ENCODE measurements at places on chromosomes 2 and 18.
A peak's percentile ranks its signal among the peaks of the same experiment; 100 is the strongest.

GRCh38 chr2:190413421-190413820, 5.3 kb downstream of the MFSD6 start:
- DNase-seq = no peak

GRCh38 chr2:33430856-33431255, 45.6 kb upstream of the RASGRP3 start:
- DNase-seq = no peak

GRCh38 chr2:231688719-231689118, 19.6 kb upstream of the PTMA start:
- DNase-seq = no peak

DNA sequence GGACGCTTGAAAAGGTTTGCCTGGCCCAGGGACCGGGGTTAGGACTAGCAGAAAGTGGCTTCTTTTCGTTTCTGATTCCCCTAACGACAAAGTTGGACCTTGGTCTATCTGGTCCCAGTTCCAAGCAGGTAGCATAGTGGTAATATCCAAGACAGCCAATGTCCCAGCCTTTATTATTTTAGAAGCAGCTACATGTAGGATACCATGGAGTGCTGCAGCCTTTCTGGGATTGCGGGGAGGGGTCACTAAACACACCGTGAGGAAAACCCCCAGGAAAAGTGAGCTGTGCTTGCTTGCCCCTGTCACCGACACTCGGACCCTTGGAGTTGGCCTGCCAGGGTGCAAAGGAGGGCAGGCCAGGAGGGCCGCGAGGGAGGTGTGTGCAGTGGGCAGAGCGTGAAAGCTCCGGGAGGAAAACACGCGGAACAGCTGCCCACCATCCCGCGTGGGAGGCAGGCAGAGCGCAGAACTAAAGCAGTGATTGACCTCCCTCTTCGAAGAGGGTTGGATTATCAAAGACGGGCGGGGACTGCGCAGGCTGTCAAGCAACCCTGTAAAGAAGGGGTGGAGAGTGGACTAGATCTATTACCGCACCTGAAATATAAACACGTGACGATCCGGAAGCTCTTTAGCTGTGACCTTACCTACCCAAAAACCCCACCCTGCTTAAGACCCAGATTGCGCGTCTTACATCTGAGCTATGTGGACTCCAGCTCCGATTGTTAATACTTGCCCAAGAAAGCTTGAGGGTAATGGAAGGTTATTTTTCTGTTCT, 624 bp upstream of the MAP4K3 start:
- peak; percentile 58 for DNase-seq

- DNase-seq = no peak
Measured at GRCh38 chr2:73172963-73173362, 29.4 kb upstream of the NOTO start.

DNA sequence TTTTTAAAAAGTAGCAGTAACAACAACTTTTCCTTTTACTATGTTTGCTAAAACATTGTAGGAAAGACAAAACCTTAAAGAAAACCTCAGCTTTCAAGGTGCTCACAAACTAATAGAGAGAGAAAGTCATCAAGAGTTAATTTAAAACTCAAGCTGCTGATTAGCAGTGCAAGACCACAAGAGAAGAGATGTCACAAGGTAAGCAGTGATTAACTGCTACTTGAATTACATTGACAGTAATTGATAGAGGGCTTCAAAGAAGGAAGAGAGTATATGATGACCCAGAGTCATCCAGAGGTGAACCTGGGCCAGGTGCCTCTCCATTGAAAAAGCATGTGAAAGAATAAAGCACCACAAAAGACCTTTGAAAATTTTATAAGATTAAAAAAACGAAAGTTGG, 939.6 kb upstream of the CNTNAP5 start:
- no peak for DNase-seq

DNA sequence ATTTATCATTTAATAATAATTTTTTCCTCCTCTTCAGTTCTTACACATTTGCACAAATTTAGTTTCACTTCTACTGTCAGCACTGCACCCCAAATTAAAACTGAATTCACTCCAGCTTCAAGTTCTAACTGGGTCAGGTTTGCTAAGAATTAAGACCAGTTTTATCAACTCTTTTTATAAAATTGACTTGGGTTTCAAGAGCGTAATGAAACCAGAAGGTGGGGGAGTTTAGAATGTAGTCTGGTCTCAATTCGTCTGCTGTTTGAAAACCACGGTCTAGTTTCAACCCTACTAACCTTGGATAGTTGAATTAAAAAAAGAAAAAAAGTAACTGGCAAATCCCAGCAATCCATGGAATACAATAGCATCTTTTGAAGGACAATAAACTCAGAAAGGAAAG, 14.3 kb upstream of the CTLA4 start:
- DNase-seq = no peak

Measured in tongue (tissue), 3 donors.